A375 (cell line): ENCODE measurements at places on chromosomes 12 and 14. TPM values are rescaled to one million over a fixed set of nuclear protein-coding genes. Genes with fewer than 3 reads are reported as not detected.

KITLG gene
- total RNA-seq, result 0.66 and 1.6 TPM in 2 replicates

FAM181A gene
- total RNA-seq, result not detected in 2 replicates

SRRM4 gene
- total RNA-seq, result not detected in 2 replicates

ASB2 gene
- total RNA-seq, result not detected in 2 replicates

RPL6 gene
- total RNA-seq, result 1,851 and 2,575 TPM in 2 replicates

TSFM gene
- 49.7 and 53.0 TPM in 2 replicates for total RNA-seq

TXNDC16 gene
- total RNA-seq, result 1.4 and 2.8 TPM in 2 replicates

NKX2-8 gene
- not detected in 2 replicates for total RNA-seq

APOLD1 gene
- 0.94 and 1.1 TPM in 2 replicates for total RNA-seq

SPTLC2 gene
- 15.7 and 17.9 TPM in 2 replicates for total RNA-seq

CCDC177 gene
- not detected in 2 replicates for total RNA-seq

RGS6 gene
- not detected in 2 replicates for total RNA-seq

SDR39U1 gene
- 21.4 and 22.5 TPM in 2 replicates for total RNA-seq

NRIP2 gene
- total RNA-seq, result not detected in 2 replicates

PTPRR gene
- total RNA-seq, result 3.0 and 4.1 TPM in 2 replicates

CLEC1B gene
- total RNA-seq, result not detected in 2 replicates

PRB2 gene
- total RNA-seq, result 0.42 TPM in 1 of 2 replicates, not detected in the other

NOS1 gene
- total RNA-seq, result not detected in 2 replicates

ANAPC7 gene
- total RNA-seq, result 65.8 and 69.3 TPM in 2 replicates

DIO3 gene
- not detected in 2 replicates for total RNA-seq
